ENCODE measurements at places on chromosomes 2 and 18.

GRCh38 chr2:177568390-177568789, 175.8 kb downstream of the AGPS start:
- no peak for DNase-seq

DNA sequence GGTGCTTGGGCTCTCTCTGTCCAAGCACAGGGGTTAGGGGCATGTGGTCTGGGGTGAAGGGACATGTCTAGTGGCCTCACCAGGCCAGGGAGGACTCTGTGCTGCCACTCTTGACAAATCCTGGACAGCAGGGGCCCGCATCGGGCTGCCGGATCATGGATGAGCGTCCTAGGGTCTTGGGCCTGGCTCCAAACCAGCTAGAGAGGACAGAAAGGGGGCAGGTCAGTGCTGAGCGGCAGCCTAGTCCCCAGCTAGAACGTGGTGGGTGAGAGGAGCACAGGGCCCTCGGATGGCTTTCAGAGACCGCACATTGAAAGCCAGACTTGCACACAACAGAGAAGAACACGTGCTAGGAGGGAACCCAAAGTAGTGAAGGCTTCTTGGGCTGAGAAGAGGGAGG, 241.2 kb downstream of the ATAD2B start:
- DNase-seq = no peak

DNA sequence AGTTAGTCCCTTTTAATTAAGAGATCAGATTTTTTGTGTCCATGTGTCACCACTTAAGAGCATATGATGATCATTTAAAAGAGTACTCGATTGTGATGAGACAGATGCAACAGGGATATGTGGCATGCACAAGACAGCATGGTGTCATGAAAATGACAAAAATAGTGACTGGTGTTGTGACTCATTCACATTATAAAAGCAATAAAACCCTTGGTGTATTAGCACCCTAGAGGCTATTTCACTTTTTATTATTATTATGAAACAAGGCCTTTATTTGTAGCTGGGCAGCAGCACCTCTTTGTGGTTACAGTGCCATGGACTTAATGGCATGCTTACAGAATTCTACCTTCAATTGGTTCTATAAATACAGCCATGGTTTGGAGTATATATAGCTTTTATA, 1296.0 kb upstream of the ZEB2 start:
- DNase-seq = no peak

- DNase-seq = no peak
Observed at GRCh38 chr2:11568436-11568835, 34.6 kb downstream of the GREB1 start.
